Dermis microvascular lymphatic vessel endothelial cell (primary cell): ENCODE measurements at places on chromosomes 3 and 15.

DNA sequence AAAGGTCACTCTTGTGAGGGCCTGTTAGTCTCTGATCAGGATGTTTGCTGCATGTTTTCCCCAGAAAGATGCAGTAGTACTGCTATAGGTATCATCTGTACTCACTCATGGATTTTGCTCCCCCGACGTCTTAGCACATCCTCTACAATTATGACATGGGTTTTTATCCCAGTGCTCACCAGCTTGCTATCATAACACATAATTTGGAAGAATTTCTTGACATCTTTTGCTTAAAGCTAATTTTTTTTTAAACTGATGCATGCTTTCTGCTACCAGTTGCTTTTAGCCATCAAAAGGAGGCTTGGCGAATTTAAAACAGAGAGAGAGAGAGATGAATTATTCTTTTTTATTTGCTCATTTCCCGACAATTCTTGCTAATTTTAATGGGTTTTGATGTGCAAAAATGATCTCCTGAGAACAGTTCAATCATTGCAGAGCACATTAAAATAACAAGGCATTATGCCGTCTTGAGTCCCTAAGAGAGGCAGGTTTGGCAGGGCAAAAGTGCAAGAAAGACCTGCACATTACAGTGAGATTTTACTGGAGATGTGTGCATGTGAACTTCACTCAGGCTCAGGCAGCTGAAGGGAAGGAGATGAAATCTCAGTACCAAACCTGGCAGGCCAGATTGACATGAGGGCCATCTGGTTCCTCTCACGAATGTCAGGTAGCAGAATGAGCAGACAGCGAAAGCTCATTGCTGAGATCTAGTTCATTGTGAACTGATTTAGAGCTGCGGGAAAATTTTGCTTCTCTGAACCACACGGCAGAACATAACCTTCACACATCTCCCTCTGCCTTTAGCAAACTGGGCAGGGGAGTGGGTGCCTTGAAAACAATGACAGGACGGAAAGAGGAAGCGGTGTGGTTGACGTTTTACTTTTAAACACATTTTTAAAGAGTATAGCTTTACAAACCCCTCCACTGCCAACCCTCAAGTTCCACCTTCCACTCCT is 25.9 kb upstream of the GOLGA8B start:
- peak; percentile 33 for DNase-seq

GRCh38 chr15:46955576-46955975 is 761.7 kb upstream of the SEMA6D start:
- no peak for DNase-seq

- peak; percentile 86 for DNase-seq
These were observed 101.6 kb downstream of the MAGI1 start for GRCh38 chr3:65936908-65937638.

GRCh38 chr15:63933522-63933921 is 99.8 kb upstream of the HERC1 start:
- DNase-seq = peak; percentile 38

DNA sequence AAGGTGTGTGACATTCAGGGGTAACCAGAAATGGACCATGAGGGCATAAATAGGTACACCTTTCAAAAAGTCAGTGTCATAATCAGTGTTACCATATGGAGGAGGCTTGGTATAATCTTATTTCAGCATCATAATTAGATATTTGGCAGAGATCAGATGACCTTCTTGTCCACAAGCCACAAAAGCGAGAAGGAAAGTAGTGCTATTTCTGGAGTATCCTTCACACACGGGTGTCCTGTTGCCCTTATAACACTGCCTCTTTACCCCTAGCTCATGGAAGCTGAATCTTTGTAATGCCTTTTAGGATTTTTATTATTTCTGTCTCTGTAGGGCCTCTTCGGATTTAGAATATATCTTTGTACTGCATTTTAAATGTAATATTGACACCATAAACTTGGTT is 132.8 kb downstream of the LRIG1 start:
- DNase-seq = no peak

DNA sequence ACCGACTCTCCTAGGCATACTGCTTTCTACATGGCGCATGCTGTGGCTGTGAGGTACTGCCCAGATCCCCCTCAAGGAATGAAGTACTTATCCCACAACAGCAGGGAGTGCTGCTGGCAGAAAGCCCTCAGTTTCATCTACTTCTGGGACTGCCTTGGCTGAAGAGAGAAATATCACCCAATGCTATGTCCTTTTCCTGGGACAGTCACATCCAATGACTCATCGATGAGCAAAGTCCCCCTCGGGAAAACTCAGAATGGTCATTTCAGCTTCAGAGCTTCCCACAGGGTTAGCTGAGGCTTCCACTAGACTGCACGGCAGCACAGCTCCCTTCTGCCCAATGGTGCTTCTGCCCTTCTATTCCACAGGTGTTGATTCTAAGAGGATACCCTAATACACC is 3.6 kb upstream of the NMD3 start:
- no peak for DNase-seq

- DNase-seq = no peak
These were observed 587 bp upstream of the TNK2 start for GRCh38 chr3:195908694-195909581.

DNA sequence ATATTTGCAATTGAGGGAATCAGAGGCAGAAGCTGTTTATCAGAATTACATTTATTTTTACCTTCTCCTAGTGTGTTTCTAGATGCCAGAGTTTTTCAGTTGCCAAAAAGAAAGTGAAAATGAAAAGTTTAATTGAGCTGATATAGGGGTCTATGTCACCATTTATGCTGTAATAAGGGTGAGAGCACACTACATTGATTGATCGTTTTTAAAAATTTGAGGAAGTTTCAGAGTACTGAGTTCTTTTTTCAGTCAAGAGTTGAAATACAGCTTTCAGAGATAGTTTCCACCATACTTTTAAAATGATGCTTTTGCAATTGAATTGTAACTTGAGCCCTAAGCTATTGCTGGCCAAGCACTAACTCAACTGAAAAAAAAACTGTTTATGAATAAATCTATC is 326.9 kb downstream of the UNC13C start:
- no peak for DNase-seq

DNA sequence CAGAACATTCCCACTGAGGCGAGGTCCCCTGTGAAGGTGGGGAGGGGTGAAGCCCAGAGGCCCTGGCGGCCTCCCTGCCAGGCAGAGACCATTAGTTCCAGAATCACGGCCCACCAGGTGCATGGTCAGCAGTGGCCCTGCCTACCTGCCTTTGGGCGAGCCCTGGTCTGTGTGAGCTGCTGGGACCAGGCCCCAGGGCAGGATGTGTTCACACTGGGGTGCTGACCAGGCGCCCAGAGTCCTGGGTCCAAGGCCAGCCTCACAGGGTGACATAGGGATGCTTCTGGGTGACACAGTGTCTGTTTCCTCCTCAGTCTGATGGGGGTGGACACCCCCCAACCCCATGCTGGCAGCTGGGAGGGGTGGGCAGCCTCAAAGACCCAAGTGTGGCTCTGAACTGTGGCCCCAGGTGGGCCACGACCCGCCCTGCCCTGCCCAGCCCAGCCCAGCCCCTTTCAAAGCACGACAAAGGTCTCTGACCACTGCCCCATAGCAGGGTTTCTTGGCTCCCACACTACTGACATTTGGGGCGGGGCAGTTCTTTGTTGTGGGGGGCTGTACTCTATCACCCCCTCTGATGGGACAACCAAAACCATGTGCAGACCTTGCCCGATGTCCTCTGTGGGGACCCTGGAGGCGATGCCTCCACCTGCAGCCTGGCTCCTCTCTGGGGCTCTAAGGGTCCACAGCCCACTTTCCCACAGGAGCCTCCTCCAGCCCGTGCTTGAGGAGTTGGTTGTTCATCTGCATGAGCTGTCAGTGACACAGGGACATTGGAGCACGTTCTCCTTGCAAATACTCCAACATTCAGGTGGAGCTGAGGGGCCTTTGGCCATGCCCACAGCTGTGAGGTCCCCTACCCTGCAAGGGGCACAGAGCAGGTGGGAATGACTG is 44.8 kb upstream of the SLC41A3 start:
- no peak for DNase-seq

GRCh38 chr3:187802928-187803259 is 57.6 kb upstream of the BCL6 start:
- DNase-seq = no peak

DNA sequence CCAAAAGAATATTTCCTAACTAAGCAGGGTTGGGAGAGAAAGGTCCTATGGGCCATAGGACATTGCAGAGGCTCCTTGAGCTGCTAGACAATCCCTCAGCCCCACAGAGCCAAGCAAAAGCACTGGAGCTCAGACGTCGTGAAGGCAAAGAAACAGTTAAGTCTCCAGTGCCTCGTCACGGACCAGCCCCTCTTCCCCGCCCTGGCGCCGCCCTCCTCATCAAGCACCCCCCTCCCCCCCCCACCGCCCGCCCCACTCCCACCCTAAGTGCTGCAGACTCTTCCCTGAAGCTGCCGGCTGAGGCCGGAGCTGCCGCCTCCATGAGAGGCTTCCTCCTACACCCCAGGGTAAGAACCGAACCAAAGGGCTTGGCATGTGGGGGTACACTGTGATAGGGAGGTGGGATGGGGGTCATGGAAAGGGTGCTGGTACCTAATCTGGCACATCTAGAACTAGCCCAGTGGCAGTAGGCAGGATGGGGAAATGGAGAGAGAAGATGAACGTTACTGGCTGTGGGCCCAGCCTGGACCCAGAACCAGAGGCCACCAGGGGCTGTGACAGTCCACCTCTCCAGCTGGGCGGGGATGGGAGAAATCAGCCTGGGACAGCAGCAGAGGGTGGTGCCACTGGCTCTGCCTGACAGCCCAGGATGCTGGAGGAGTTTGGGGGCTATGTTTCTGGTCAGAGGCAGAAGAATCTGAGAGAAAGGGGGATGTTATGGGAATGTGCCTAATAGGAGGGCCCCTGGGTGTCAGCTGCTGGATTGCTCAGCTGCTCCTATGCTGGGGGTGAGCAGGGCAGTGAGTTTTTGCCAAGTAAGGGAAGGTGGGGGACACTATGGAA is at the start of gene MAP1A:
Gene MAP1A, plus strand, starts transcription at position 255 of the 843 bp plus-strand sequence. CDS start 3,866 bp downstream, outside the sequence.
- no peak for DNase-seq

DNA sequence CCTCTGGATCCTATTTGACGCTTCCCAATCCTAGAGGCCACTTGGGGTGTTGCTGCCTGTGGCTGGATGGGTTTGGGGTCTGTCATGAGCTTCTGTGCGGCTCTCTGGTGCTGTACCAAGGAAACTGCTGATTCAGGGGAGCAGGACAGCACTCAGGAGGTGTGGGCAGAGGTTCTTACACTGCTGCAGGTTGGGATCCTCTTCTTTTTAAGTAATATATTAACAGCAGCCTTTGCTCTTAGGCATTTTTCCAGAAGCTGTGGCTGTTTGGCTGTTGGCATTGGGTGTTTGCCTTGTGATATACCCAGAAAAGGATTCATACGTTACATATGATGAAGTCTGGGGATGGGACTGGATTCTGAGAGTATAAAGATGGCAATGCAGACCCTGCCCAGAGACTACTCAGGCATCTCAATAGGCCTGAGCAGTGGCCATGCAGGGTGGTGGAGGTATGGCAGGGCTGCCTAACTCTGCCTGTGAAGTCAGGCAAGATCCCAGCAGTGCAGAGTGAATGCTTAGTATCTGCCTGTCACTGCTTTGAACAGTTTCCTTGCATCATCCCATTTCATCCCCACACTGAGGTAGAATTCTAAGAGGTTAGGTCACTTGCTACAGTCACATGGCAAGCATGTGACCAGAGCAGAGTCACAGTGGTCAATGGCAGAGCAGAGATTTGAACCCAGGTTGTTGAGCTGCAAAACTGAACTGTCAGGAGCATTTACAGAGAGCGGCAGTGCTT is 3.9 kb downstream of the ABHD6 start:
- DNase-seq = no peak

GRCh38 chr3:134155446-134155845 is 95.2 kb downstream of the RYK start:
- DNase-seq = no peak

DNA sequence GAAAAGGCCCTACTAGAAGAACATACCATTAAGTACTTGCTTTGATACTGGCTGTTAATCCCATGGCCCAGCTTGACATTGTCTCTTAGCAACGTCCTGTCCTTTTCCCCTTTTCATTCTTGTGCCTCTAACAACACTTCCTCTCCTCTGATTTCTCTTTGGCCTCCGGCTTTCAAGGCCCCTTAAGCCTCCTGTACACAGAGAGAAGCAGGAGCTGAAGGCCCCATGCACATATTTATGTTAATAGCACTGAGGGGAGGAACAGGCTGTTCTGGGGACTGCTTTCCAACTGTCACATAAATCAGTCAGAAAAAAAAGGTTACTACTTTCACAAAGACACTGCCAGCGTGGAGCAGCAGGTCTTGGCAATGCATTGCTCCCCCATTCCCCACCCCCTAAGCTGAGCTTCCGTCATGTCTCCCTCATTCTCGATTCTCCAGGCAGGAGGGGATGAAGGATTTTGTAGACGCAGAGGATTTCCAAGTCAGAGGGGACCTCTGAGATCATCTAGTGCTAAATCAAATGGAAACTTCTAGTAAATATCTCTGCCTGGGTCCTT is 257.4 kb upstream of the ADAMTS9 start:
- DNase-seq = peak; percentile 82
